ENCODE measurements at places on chromosomes 1 and 21. TPM values are rescaled to one million over a fixed set of nuclear protein-coding genes. Genes with fewer than 3 reads are reported as not detected.

- DNase-seq: peak; percentile 86
Observed at GRCh38 chr1:15736038-15736891, at the start of gene SLC25A34. Gene SLC25A34, plus strand, starts transcription at chr1:15736258. Its CDS starts 228 bp downstream, at chr1:15736486.

DNA sequence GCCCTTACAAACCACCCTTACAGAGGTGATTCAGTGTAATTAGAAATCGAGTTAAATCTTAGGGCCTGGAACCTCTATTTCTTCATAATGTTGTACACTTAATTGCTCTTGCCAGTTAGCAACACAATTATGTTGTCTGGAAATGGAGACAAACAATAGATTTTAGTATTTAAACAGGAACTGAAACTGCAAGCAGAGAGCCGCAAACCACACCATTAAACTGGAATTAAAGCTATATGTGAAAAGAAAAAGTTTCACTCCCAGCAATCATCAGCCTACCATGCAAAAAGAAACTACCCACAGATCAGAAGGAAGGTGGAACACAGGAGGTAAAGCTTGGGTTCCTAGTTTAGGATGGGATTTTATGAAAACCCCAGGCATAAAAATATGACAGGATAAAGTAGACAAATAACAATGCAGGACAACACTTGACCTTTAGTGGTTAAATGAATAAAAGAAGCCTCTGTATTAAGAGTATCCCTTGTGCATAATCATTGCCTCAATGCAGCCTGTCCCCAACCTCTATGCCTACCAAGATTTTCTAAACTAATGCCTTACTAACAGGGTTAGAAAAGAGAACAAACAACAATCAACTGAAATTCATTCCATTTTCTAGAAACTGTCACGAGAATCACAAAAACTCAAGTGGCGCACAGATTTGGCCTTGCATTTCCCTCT is 304.3 kb upstream of the ESRRG start:
- no peak for DNase-seq

The C1orf185 gene
- total RNA-seq: not detected

The CCDC185 gene
- not detected for total RNA-seq

DNA sequence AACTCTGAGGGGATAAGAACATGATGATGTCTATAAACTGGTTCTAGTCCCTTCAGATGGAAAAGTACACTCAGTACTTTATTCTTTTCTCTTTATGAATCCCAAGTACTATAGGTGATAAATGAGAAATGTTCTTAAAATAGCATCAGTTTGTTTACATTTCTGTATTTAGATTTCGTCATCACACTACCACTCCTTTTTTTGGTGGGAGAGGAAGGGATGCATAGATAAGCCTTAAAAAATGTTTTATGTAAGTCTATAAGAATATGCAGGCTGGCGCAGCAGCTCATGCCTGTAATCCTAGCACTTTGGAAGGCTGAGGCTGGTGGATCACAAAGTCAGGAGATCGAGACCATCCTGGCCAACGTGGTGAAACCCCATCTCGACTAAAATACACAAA is 144.8 kb downstream of the USP25 start:
- DNase-seq: no peak

The SPOCD1 gene
- total RNA-seq: not detected

- no peak for DNase-seq
Observed at GRCh38 chr1:220093361-220094015, 444 bp upstream of the IARS2 start.

- DNase-seq: no peak
Observed at GRCh38 chr1:115189814-115190539, 100.7 kb upstream of the TSPAN2 start.

DNA sequence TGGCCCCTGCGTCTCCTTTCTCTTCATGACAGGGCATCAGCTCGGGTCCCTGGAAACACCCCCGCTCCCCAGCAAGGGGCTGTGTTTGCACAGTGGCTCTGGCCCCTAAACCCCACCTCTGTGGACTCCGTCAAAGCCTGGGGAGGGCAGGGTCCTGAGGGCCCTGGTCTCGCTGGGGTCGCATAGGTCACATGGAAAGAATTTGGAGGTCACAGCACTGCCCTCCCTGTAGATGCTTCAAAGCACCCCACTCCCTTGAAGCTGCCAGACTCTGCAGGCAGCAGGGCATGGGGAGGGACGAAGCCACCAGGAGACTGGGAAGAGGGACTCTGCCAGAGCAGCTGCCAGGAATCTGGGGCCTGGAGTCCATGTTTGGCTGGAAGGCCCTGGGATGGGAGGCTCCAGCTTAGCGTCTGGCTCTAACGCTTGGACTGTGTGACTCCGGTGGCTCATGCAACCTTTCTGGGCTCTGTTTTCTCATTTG is 36.6 kb upstream of the ECE1 start:
- DNase-seq: peak; percentile 60

- no peak for DNase-seq
Observed at GRCh38 chr1:243708210-243708609, 141.8 kb downstream of the AKT3 start.

DNA sequence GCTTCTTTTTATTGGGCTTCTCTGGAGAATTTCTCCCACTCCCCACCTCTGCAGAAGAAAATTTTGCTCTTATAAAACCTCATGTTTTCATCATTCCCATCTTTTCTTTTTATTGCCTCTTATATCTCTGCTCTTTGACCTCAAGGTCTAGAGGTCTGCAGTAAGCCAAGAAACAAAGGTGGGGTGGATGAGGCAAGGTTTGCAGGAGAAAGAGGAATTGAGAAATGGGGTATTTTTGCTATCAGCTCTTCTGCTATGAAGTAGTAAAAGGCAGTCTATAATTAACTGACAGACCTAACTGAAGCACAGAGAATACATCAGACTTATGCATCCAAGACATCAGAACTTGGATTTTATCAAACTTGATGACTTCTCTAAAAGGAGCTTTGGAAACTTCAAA is 22.9 kb downstream of the SYT11 start:
- DNase-seq: no peak

- no peak for DNase-seq
Observed at GRCh38 chr1:224632921-224633321, 16.8 kb downstream of the CNIH3 start.

DNA sequence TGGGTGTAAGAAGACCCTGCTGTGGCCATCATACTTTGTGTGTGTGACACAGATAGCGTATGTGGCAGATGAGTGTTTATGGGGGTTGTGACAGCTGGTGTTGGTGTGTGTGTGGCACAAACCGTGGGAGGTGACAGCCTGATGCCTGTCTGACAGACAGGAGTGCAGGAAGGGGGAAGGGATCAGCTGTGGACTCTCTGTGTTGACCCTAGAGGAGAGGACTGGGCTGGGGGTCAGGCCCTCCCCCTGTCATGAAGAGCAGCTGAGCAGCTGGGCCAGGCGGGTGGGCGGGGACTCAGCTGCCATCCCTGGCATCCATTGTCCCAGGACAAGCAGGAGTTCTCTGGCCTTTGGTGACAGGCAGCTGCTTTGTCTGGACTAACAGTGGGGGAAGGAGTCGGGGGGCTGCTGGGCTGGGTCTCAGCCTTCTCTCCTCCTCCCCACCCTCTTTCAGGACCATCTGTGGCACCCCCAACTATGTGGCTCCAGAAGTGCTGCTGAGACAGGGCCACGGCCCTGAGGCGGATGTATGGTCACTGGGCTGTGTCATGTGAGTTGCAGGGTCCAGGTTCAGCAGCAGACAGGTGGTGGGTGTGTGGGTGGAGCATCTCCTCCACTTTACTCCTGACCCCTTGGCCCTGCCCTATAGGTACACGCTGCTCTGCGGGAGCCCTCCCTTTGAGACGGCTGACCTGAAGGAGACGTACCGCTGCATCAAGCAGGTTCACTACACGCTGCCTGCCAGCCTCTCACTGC is 2.3 kb downstream of the PLK3 start:
- DNase-seq: peak; percentile 69
